ENCODE measurements at places on chromosomes 12 and 14.

DNA sequence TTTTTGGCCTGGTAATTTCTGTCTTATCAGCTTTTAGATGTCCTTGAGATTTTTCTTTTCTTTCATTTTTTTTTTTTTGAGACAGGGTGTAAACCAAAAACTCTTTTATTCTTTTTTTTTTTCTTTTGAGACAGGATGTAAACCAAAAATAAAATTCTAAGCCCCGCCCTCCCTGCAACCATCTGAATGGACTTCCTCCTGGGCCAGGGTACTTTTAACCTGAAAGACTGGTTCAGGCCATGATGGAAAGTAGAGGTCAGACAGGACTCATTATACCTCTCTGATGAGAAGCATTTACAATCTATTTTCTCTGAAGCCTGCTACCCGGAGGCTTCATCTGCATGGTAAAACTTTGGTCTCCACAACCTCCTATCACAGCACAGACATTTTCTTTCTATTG, 33.5 kb upstream of the TCL1B start:
- no peak for DNase-seq

DNA sequence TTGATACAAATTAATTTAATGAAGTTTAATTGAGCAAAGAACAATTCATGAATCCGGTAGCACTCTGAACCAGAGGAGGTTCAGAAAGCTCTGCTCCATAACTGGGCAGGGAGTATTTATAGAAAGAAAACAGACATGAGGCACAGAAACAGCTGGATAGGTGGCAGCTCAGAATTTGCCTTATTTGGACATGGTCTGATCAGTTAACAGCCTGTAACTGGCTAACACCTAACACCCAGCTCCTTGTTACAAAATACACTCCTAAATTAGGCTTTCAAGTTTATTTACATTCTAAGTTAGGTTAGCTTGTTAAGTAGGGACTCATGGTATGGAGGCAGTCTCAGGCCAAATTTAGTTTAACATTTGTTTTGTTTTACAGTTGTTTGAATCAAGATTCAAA, 67.8 kb upstream of the TMCC3 start:
- no peak for DNase-seq

DNA sequence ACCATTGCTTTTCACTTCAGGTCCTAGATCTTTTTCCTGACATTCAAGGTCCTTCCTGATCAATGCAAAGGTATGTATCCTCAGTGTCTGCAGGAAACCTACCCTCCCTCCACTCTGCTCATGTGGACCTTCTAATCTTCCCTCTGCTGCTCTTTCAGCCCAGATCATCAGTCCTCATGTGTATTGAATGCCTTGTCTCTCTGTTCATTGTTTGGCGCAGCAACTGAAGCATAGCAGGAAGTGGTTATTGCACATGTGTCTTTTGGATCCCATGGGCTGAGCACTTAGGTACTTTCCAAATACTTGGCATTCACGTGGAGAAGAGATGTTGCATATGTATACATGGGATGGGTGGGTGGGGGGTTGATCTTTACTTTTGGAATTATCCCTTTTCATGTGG, 4.3 kb upstream of the NIN start:
- no peak for DNase-seq

DNA sequence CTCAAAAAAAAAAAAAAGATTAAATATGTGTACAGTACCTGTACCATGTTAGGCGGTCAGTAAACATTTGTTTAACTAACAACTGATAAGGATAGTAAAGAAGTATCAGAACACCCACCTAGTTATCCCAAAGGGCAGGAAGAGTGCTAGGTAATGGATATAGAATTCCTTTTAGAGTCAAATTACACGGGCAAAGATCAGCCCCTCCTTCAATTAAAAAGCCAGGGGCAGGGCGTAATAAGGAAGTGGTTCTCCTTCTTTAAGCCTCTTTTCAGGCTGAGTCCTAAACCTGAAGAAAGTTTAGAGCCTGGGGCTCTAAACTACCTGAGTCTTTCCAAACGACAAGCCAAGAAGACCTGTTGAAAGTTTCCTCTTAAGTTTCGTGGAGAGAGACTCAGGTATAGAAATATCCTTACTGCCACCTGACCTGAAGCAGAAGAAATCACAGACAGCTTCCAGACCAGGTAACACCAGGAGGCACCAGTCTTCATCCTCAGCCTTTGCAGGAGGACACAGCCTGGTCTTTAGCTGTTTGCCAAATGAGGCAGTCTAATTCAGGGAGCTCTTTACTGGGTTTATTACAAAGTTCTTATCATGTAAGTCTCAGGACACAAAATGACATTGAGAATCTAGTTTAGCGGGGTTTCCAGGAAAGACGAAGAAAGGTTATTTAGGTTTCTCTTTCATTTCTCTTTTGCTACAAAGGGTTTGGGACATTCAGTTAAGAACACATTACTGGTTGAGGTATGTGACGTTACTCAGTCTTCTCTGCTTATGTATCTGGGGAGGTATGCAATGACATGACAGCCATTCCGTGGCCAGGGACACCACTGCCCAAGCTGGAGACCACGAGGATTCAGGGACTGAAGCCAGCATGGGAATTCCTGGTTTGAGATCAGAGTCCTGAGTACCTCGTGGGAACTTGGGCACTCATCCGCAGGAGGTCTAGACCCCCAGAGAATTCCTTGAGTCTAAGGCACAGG, at the start of gene BCL2L14:
Gene BCL2L14 (plus strand): TSS at position 266 of the 983 bp plus-strand sequence. CDS start 8,367 bp downstream, outside the sequence.
- no peak for DNase-seq

DNA sequence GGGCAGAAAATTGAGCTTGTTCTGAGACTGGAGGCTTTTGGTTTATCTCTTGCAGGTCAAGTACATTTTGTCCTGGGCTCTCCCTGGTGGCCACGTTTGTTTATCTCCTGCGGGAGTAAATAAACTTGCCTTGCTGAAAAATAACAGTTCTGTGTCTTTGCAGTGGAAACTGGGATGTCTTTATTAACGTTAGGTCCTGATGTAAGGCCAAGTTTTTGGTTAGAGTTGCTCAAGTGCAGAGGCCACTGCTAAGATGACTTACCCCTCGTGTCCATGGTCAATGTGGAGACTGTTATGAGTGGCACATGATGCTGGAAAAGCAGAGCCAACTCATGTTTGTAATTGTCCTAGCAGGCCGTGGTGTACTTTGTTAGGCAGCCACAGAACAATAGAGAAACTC, 3.8 kb downstream of the PTPN11 start:
- no peak for DNase-seq

DNA sequence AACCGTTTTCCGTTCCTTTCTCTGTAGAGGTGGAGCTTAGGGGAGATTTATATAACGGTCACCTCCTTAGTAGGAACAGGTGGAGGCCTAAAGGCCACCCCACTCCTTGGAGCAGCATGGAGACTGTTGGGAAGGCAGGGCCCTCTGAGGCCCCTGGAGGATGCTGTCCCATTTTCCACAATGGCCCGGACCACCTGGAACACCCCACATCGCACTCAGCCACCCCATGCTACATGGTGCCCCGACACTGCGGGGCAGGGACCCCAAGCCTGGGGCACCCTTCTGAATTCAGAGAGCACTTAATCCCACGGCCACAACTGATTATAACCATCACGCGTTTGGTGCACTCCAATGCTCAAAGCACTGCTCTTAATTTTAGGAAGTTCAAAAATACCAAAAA, 41.4 kb downstream of the C14orf132 start:
- no peak for DNase-seq

DNA sequence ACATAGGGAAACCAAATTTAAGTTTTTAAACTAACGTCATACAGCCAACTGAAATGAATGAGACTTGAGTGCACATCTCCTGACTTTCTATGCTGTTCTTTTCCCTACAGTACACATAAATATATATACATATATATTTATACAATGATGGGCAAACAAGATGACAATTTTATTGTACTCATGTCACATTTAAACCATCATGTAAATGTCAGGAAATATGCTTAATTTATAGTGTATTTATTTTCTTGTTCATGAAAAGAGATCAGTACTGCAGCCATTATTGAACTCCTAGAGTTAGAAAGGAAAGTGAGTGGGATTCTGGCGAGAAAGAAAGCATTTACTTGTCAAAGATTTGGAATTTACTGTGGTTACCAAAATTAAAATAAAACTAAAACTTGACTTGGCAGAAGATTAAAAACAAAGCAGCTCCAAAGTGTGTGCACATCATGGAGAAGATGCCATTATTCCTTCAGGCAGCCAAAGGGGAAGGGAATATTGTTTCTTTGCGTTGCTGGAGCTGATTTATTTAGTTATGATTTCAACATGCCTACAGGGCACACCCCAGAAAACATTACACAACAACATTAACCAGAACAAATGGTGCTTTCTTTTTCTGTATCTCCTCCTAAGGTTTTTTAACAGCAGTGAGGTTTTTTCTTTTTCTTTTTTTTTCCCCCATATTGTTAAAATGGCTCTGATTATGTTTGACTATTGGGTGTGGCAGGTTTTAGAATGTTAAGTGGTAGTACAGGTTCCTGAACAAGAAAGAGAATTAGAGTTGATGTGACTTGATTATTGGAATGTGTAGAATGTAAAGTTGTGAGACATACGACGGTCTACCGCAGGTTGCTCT, 144.6 kb downstream of the RAD51B start:
- no peak for DNase-seq

DNA sequence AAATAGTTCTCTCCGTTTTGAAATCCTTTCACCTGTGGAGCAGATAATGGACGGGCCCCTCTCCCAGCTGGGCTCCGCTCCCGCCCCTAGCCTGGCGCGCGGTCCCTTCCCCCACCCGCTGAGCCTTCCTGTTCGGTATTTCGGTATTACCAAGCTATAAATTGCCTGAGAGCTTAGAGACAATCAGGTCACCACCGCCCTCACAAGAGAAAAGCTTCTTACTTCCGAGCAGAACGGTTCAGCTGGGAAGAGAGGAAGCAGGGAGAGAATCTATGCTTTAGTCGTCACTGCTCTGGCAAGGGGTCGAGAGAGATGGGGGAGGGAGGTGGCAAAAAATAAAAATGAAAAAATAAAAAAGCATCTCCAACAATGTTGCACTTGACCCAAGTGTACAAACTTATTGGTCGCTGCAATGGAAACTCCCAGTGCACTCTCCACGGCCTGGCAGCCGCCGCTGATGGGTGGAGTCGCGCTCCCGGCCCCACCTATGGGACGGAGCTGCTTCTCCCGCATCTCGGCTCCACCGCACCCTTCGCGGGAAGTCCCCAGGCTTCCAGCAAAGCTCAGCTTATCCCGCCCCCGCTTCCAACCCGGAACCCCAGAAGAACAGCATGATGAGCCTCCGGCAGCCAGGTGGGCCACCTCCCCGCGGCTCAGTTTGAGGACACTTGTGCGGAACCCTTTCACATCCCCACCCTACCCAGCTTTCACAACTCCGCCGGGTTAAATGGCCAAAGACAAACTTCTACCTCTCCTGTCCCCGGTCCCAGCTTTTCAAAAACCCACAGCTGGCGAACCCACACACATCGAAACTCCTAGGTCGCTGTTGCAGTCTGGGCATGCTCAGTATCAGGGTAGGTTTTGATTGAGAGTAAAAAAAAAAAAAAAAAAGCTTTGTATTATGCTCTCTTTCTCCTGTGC, 832 bp upstream of the SYT1 start:
- DNase-seq: no peak

DNA sequence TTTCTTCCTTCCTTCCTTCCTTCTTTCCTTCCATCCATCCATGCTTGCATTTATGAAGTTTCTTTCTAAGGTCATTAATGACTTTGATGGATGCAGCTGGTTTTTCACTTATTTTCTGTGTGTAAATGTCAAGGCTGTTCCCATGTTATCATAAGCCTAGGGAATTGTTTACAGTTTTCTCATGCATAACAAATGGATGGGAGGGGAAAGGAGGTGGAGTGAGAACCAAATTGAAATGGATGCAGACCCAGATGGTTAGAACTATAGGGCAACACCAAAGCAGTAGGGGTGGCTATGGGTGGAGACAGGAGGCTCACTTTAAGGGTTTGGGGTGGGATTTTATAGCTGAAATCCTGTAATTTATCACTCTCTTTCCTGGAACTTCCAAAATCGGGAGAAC, 146.2 kb downstream of the TPH2 start:
- DNase-seq: no peak

DNA sequence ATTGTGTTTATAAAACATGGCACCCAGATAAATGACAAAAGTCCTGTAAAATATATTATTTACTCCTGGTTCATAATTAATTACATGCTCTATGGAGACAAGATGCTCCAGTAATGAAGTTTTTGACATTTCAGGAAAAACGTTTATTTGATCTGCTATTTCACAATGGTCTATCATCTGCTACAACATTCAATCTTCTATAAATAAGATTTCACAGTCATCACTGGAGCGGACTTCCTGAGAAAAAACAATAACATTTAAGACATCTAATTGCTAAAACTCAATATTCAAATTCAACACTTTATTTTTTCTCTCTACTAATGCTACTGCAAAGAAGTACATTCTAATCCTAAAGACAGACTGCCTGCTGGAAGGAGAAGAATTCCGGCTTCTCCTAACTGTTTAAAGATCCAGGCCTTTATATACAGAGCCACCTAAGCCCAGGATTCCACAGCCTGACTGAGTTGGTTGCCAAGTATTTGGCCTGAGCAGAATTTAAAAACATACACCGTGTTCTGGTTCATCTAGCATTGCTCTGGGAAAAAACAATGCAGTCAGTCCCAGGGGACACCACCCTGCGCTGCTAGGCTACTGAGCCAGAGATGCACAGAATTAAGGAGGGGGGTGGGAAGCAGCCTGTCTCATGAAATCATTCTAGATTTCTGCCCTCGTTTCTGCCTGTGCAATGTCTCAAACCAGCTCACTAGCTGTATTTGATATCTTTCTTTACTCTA, 58.0 kb downstream of the TMTC1 start:
- no peak for DNase-seq

- no peak for DNase-seq
Observed at GRCh38 chr12:62676521-62677307, 210.1 kb downstream of the MON2 start.

DNA sequence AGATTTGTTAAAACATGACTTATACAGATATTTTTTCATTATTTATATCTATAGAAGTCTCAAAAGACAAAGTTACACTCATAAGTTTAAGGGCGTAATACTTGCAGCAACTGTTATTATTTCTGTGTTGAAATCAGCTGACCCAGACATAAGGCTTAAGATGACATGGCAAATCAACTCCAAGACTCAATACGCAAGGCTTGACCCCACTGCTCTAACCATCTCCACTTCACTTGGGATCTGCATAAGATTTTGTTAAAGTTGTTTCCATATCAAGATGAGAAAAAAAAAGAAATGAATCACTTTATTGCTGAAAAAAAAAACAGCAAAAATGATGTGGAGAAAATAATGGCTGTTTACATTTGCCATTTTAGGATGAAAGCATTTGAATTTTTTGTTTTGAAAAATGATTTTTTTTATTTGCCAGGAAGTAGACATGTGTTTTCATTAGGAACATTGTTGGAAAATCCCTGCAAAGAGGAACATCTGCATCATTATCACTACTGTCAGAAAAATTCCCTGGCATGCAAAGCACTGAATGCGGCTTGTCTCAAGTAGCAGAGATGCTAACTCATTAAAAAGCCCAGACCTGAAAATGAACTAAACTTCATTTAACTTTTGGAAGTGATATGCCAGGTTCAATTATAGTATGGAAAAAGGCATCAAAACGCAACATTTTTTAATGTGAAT, 73.5 kb downstream of the LIN7A start:
- DNase-seq: no peak

GRCh38 chr14:89617481-89618329, 200.7 kb upstream of the FOXN3 start:
- no peak for DNase-seq
